ENCODE measurements at places on chromosomes 7 and 10. TPM values are rescaled to one million over a fixed set of nuclear protein-coding genes. Genes with fewer than 3 reads are reported as not detected.

NPY4R gene
- not detected for polyA plus RNA-seq

- DNase-seq = no peak
These were observed 3.4 kb downstream of the HIPK2 start for GRCh38 chr7:139774376-139774775.

- DNase-seq = no peak
These were observed 11.4 kb upstream of the FAS start for GRCh38 chr10:88979153-88979562.

- no peak for DNase-seq
These were observed 33.4 kb downstream of the FAM241B start for GRCh38 chr10:69663369-69663947.

- no peak for DNase-seq
These were observed 118.3 kb downstream of the PPP1R17 start for GRCh38 chr7:31805209-31805818.

DNA sequence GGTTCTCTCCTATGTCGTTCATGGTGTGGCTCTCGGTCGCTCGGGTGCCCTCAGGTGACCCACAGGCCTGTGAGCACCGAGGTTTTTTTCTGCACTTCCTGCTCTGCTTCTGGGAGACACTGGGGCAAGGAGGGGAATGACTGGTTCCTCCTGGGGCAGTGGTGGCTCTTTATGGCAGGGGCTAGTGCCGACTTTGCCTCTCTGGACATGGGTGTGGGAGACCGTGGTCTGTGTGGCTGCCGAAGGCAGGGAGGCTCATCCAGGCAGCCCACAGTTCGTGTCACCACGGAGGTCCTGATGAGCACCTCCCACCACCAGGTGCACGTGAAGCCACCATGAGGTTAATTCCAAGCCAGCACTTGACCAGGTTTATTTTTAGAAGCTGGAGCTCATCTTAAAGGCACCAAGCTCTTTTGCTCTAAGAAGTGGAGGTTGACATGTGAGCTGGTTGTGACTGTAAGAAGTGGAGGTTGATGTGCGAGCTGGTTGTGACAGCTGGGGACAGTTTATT lies 24.7 kb upstream of the DPYSL4 start:
- DNase-seq = no peak

GRCh38 chr7:37289367-37289766 lies 159.3 kb downstream of the ELMO1 start:
- no peak for DNase-seq

GRCh38 chr10:77458986-77459590 lies 178.5 kb downstream of the KCNMA1 start:
- no peak for DNase-seq

GRCh38 chr7:130878785-130879184 lies 144.8 kb upstream of the KLF14 start:
- DNase-seq = no peak

DNA sequence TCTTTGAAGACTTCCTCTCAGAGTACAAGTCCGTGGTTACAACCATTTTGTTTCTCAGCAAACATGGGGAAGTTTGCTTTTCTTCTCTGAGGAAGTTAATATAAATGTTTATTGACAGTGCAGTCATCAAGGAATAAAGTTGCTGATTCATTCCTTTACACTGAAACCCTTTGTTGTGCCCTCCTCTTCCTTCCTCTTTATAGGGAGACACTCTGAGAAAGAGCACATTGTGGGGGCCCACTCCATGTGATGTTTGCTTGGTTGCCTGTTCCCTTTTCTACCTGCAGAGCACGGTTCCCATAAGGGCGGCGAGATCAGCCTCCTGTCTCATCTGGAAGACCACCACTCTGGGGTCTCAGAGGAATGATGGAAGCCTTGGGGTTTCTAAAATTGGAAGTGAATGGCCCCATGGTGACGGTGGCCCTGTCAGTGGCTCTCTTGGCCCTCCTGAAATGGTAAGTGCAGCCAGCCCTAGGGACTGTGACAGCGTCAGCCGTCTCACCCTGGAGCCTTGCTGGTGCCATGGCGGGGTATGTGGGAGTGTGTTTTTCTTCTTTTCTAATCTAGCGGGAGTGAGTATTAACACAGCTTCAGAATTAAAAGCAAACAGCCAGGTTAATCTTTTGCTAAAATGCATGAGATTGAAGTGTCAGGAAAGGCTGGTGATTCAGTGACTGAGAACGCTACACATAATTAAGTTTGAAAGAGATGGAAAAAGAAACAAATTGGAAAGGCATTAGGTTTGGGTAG lies at the start of gene TBXAS1:
TBXAS1 (plus strand) TSS at position 240 of the 750 bp plus-strand sequence; CDS start at position 367, 127 bp downstream.
- DNase-seq = peak; percentile 15

GRCh38 chr7:51444936-51445335 lies 128.3 kb upstream of the COBL start:
- DNase-seq = no peak

Data from hindlimb muscle (tissue), 1 donor.